Activated CD8-positive, alpha-beta memory T cell treated with anti-CD3 and anti-CD28 coated beads, Interleukin-2, amount 10 ng/mL, durations not matched to agents 7 days and 5 days (primary cell): ENCODE measurements at places on chromosomes 7 and 10. TPM values are rescaled to one million over a fixed set of nuclear protein-coding genes. Genes with fewer than 3 reads are reported as not detected.

Gene CYP2C18
- total RNA-seq = not detected

Gene RET
- 0.45 TPM for total RNA-seq

Gene MASTL
- total RNA-seq = 40.9 TPM

Gene TUBAL3
- not detected for total RNA-seq

Gene ADIRF
- not detected for total RNA-seq

Gene DENND2A
- 0.32 TPM for total RNA-seq

Gene DDC
- total RNA-seq = not detected

Gene OIT3
- total RNA-seq = not detected

Gene SLIT1
- 0.59 TPM for total RNA-seq

Gene PRPS1L1
- total RNA-seq = not detected

Gene A1CF
- not detected for total RNA-seq
